Anterior cingulate cortex (tissue), 58 donors: ENCODE measurements at places on chromosomes 3 and 15.

GRCh38 chr3:30281526-30281925, 324.9 kb upstream of the TGFBR2 start:
- no peak for DNase-seq

DNA sequence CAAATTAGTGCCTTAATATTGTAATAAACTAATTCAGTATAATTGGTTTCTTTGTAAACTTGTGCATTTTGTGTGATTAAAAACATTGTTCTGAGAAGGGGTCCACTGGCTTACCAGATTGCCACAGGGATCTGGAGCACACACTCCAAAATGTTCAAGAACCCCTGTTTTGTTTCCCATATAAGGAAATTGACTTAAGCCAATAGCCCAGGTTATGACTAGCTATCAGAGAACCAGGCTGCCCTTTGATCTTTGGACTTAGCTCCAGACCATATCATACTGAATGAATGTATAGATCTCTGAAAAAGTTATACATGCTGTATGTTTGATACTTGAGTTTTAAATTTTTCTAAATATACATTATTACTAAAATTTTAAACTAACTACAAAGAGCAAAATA, 91.7 kb downstream of the NPTN start:
- no peak for DNase-seq

GRCh38 chr3:149095487-149095886, 9.2 kb upstream of the HLTF start:
- no peak for DNase-seq

DNA sequence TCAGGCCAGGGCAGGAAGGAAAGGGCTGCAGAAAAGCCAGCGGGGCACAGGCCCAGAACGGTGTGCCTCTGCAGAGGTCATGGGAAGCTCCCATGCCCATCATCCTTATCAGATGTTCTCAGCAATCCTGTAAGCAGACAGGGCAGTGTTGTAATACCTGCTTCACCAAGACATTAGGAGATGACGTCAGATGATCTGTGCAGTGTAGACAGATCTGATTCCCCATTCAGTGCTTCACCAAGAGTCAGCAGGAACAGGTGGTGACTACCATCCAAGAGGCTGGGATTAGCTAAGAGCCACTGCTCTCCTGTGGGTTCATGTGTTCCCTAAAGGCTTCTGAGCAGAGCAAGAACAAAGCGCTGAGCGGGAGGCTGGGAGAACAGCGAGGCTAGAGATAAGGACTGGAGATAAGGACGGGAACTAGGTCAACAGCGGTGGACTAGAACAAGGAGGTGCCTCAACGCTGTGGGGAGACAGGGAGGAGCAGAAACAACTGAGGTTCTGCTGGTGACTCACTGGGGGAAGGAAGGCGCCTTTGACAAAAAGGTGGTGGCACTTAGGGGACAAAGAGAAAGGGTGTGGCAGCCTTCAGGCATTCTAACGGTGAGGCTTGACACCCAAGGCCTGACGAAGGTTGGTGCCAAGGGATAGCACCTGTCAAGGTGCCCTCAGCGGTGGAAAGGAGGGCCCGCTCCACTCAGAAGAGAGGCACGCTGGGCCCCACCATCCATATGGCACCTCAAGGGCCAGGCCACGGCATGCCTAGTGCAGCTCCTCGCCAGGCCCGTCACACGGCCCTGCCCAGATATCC, 28.4 kb downstream of the CCDC12 start:
- DNase-seq: no peak

DNA sequence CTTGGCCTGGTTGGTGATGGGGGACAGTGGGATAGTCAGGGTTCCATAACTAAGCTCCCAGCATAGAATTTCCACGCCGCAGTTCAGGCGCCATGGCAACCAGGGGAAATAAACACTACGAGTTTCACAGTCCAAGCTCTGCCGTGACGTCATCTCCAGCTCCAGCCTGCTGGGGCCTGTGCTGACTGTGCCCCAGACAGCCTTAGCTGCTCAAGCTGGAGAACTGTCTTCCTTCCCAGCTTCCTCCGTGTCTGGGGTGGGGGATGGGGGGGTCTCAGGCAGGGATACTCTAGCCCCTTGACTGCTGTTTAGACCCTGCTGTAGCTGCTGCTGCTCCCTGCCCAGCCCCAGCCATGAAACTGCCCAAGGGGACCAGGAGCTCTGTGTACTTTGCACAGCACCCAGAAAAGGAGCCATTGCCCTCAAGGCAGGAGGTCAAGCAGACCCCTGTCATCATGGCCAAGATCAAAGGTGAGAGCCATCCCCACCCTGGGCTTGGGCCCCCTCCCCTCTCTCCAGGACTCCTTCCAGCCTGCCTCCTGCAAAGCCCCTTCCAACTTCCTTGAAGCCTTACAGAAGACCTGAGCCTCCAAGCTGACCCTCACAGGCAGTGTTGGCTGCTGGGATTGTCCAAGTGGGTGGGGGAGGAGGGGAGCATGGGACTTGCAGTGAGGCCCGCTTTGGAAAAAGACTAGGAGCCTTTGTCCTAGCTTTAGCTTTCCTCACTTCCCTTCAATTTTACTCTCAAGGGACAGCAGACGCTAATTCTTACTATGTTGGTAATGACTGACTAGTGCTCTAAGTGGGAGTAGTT, 11.4 kb upstream of the CSPG4 start:
- DNase-seq: peak; percentile 53

DNA sequence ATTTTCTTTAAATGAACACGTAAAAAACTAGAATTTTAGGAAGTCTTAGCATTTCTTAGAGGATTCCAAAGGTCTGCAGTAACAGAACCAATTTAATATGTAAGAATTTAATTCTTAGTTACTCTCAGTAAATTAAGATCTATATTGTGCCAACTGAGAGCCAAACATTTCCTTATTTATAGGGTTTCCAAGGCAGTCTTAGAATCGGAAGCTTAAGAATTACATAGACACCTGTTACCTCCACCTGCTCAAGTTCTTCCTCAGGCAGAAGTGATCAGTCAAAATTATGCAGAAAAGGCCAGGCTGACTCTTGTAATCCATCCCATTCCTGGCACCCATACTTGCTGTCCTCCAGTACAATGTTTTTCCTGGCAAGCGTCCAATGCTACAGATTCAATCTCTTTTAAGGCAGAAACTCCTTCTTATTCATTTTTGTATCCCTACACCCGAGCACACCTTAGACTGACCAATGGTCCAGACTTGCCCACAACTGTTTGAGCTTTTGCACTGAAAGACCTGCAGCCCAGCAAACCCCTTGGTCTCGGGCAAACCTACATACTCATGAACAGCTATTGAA, 64.3 kb downstream of the NCEH1 start:
- DNase-seq: no peak

GRCh38 chr3:32708672-32709283, 23.8 kb downstream of the CNOT10 start:
- no peak for DNase-seq

- no peak for DNase-seq
Measured at GRCh38 chr15:62617741-62618140, 424.8 kb upstream of the TPM1 start.

- DNase-seq: no peak
Measured at GRCh38 chr15:49412797-49413196, 10.2 kb upstream of the FGF7 start.

DNA sequence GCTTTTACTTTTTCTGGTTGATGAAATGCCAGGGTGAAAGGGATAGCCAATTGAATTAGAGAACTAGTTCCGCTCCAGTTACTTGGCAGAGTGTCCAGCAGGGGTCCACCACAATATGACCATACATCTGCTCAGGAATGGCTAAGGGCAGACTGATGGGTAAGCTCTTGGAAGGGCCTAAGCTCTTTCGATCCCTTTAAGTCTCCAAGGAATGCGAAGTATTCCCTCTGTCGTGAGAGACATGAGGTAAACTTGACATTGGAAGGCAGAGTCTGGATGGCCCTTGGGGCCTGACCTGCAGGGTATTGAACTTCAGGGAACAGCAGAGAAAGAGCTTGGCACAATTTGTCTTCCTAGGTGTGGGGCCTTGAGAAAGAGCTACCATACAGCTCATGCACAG, 805.8 kb downstream of the PLOD2 start:
- no peak for DNase-seq

DNA sequence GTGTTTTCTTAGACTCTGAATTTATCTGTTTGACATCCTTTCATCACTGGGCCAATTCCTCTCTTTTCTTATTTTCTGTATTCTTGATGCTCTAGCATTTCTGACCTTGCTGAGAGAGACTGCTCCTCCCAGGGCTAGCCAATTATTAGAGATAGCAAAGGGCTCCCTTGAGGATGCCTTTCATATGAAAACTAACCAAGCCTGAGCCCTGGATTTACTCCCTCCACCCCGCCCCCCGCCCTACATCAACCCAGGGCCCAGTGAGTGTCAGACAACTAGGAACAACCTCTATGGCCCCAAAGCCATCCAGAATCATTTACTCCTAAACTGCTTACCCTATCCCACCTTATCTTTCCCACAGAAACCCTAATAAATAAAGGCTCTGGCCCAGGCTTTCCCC, 69.7 kb upstream of the LARS2 start:
- DNase-seq: no peak

- no peak for DNase-seq
Measured at GRCh38 chr15:80662129-80662528, 33.0 kb upstream of the ABHD17C start.

GRCh38 chr15:40335938-40336743, 4.6 kb downstream of the CCDC9B start:
- no peak for DNase-seq

DNA sequence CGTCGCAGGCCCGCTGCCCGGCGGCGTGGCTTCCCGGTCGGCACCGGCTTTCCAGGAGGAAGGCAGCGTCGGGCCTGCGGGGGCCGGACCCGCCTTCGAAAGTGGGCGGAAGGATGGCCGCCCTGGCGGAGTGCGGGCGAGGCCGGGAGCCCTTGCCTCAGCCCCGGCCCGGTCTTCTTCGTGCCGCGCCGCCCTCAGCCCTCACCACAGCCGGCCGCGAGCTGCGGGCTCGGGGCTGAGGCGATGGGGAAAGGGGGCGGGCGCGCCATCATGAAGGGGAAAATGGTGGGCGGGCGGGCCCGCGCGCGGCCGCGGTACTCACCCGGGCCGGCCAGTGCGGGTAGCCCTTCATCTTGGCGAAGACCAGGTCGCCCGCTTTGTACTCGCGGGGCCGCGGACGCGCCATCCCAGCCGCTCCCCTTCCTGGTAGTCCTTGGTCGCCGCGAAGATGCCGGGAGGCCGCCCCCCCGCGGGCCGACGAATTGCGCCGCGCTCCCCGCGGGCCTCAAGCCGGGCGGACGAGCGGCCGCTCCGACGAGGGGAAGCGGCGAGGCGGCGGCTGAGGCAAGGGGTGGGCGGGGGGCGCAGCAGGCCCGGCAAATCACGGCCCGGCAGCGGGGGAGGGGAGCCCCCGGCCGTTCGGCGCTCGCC, 489 bp downstream of the HDGFL3 start:
- no peak for DNase-seq

- DNase-seq: no peak
Measured at GRCh38 chr15:86044981-86045380, 34.7 kb upstream of the AGBL1 start.

GRCh38 chr15:70259028-70259424, 161.3 kb upstream of the TLE3 start:
- peak; percentile 36 for DNase-seq

DNA sequence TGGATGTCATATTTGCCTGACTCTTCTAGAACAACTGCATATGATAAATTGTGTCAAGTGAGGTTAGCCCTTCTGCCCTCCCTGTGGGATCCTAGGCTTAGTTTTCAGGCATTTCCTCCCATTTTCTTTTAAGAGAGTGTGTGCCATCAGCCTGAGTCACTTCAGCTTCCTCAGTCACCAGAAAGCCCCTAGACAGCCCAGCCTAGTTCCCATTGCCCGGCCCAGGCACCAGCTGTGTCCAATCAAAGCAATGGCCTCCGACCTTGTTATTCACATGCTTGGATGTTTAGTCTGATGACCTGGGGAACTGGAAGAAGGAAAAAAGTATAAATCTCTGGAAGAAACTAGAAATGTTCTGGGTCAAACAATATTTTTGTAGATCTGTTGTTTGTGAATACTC, 221.9 kb upstream of the LRIG1 start:
- DNase-seq: no peak

GRCh38 chr15:80608688-80609087, 86.4 kb upstream of the ABHD17C start:
- DNase-seq: no peak

GRCh38 chr3:66195347-66195783, 25.4 kb upstream of the SLC25A26 start:
- peak; percentile 67 for DNase-seq

GRCh38 chr3:174953068-174953467, 93.9 kb downstream of the NAALADL2 start:
- no peak for DNase-seq

DNA sequence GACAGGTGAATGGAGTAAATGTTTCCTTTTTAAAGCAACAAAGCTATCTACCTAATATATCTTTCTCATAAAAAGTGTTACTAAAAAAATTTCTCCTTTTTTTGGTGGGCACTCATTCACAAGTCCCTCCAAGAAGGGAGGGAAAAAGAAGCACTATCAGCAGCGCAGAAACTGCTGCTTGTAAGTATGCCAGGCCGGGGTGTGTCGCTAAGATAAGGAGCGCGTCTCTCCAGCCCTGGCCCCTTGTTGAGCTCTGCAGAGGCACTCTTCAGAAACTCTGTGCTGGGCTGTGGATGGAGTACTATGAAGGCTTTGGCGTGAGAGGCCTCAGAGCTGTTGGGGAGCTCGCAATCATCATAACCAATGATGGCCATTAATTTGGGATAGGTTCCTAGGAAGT, 49.1 kb downstream of the ZDHHC3 start:
- DNase-seq: no peak

GRCh38 chr3:142849148-142849547, 39.7 kb downstream of the PCOLCE2 start:
- no peak for DNase-seq

DNA sequence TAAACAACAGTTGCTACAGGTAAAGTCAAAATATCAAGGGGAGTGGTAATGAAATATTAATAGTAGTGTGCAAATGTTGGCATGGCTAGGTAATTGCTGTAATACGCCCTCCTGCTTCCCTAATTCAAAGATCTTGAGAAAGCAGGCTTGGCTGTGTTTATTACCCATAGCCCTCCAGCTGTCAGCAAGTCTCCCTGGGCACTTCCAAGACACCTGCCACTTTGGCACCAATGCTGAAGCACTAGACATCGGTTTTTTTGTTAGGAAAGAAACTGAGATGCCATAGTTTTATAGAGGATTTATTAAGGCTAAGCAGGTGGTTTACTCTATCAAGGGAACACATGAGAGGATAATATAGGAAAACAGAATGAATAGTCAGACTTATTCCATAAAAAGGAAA, 64.4 kb downstream of the P2RY1 start:
- DNase-seq: no peak

DNA sequence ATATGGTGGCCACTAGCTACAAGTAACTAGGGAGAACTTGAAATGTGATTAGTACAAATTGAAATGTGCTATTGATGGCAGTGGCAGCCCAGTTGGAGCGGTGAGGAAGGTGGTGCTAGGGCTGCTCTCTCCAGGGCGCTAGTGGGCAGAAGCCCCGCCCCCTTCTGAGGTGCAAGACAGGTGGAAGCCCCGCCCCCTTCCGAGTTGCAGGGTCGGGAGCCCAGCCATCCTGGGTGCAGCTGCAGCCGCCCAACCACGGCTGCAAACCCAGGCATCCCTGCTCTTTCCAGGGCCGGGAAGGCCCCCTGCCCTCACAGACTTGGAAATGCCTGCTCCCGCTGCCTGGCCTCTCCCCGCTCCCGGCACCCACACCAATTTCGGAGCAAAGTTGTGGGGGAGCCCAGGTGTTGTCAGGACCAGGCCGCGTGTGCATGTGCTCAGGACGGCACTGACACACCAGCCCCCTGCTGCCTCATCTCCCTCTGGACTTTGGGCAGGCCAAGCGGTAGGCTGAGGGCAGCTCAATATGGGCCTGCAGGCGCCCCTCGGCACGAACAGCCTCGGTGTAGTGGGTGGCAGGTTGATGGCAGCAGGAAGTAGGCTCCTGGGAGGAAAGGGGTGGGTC, 10.0 kb downstream of the ATR start:
- no peak for DNase-seq
